ENCODE measurements at places on chromosomes 1 and 21.

DNA sequence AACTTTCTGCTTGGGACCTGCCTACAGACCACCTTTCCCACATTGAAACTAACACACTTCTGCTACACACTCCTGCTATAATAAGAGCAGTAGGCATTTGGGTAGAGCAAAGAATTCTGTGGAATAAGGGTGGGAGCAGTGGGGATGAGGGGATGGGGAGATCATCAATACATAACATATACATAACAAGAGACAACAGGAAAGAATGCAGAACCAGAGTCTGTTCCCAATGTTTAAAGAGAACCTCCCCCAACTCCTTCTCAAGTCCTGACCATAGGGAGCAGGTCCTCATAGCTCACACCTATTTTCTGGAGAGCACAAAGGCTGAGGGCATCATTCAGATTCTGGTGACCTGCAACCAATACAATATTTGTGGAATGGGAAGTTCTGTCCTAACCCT, 121.6 kb upstream of the BARHL2 start:
- no peak for DNase-seq

- DNase-seq, result peak; percentile 35
These were observed 9.1 kb downstream of the TTC22 start for GRCh38 chr1:54791880-54792522.

- no peak for DNase-seq
These were observed 24.3 kb downstream of the F13B start for GRCh38 chr1:197042676-197043341.

DNA sequence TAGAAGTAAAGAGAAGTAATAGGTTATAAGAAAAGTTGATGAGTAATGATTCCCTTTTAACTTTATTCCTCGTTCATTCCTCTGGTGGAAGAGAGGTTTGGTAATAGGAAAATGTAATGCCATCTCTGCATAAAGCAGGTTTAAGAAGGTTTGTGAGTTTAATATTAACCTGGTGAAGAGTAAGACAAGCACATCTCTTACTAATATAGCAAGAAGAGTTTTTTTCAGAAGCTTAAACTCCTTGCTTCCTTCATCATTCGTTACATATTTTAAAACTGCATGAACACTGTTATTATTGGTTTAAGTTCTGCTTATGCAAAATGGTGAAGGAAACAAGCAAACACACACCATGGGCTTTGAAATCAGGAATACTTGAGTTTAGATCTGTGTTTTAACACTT, 9.2 kb upstream of the PLA2G4A start:
- DNase-seq, result no peak

DNA sequence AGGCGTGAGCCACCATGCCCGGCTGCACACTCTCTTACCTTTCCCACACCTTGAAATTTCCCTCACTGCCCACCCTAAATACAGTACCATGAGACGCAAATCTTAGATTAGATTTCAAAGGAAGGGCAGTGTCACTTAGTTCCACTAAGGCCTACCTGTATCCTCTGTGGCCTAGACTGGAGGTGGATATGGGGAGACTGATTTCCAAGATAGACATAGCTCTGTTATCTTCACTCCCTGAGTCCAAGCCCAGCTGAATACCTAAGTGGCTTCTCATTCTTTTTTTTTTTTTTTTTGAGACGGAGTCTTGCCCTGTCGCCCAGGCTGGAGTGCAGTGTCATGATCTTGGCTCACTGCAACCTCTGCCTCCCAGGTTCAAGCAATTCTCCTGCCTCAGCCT, 89.0 kb downstream of the SLC16A1 start:
- DNase-seq, result peak; percentile 36

GRCh38 chr1:23651069-23651808, 40.4 kb upstream of the RPL11 start:
- DNase-seq, result no peak

- no peak for DNase-seq
These were observed 2.9 kb downstream of the CRNN start for GRCh38 chr1:152411134-152411533.

GRCh38 chr1:193614817-193615216, 428.4 kb upstream of the B3GALT2 start:
- DNase-seq, result peak; percentile 59

Measured in amniotic epithelial cell (primary cell).